ENCODE measurements at places on chromosomes 3 and 15.

- DNase-seq = peak; percentile 43
Measured at GRCh38 chr3:49476563-49476962, 6.5 kb downstream of the DAG1 start.

DNA sequence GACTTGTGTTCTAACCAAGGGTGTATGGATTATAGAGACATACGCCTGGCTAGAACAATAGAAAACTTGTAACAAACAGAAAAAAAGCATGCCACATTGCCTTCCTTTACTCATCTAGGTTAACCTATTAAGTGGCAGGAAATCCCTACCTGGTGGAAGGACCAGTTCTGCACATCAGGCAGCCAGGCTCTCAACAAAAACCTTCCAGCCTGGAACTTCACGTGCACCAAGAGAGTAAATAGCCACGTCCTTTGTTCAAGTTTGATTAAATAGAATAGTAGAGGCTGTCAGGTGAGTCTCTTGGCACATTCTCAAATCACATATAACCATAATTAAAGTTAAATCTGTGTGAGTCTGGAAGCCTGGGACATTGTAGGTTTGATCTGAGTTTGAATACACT is 85.0 kb upstream of the DPH6 start:
- DNase-seq = no peak

- DNase-seq = no peak
Measured at GRCh38 chr15:65529762-65530317, 423 bp upstream of the HACD3 start.

DNA sequence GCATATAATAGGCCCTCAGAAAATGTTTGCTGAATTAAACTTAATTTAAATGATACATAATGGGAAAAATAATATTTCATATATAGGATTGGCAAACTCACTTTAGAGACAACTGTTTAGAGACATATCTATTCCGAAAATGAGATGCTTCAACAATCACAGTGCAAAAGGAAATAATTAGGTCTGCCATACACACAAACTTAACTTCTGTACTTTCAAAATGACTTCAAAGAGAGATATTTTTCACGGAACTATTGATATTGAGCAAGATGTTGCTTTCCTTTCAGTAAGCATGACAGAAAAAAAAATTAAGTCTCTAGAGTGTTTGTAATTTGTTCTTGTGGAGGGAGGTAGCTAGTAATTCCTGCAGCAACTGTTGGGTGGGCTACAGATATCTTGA is 769.5 kb downstream of the TUSC7 start:
- no peak for DNase-seq

DNA sequence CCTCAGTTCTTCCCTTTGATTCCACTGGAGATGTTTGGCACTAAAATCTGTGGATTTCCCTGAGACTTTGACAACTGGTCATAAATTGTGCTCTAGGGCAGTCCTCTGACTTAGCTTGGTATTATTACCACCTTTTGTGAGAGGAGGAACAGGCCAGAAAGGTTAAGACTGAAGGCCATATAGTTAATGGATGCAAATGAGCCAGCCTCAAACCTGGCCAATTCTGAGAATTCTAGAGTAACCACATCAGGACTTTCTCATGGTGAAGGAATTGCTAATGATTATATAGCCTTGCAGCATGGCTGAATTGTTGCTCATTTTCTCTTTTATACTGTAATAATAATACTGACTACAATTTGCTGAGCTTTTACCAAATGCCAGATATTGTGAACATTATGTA is 162.5 kb downstream of the CADPS start:
- DNase-seq = no peak

All from activated CD4-positive, alpha-beta memory T cell treated with anti-CD3 and anti-CD28 coated beads for 36 hours (primary cell).